ENCODE measurements at places on chromosomes 1 and 21.

- no peak for DNase-seq
Measured at GRCh38 chr1:22364764-22365163, 86.9 kb upstream of the ZBTB40 start.

DNA sequence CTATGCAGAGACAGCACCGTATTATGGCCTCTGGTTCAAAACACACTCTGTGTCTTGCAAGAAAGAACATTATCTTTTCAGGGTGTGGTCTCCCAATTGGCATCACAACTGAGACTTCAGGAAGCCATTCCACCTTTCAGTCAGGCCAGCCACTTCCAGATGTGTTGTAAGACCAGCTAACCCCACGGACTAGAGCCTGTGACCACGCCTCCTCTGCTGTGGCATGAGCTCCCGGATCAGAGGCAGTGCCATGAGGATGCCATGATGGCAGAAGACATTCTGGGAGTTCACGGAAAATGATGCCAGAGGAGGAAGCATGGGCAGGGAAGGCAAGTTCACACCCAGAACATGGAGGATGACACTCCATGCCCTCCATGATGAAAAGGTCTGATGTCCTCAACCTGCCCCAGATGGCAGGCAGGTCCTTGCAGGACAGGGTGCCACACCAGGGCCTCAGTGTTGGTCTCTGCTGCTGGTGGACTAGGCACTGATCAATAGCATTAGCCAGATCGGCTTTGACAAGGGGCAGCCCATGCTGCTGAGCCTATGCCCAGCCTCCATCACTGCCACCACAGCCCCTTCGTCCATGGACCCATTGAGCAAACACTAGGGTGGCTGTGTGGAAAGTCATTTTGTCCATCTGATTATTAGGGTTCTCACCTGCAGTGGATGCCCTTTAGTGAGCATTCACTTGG is 341.6 kb downstream of the MATN1 start:
- no peak for DNase-seq

GRCh38 chr1:42239555-42239954 is 75.0 kb upstream of the GUCA2A start:
- DNase-seq, result no peak

DNA sequence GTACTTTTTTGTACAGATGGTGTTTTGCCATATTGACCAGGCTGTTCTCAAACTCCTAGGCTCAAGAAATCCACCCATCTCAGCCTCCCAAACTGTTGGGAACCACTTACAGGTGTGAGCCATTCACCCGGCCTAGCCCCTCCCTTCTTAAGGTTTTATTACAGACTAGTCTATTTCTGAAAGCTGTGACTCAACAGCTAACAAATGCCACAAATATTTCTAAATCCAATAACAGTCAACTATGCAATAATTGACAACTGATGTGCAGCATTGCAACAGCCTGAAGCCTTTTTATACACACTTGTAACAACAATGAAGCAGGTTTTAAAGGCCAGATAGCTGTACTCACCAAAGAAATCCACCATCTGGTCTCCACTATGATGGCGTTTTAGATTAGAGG is 51.4 kb downstream of the GRIK1 start:
- DNase-seq, result no peak

GRCh38 chr1:59688976-59689375 is 125.8 kb upstream of the HOOK1 start:
- no peak for DNase-seq

DNA sequence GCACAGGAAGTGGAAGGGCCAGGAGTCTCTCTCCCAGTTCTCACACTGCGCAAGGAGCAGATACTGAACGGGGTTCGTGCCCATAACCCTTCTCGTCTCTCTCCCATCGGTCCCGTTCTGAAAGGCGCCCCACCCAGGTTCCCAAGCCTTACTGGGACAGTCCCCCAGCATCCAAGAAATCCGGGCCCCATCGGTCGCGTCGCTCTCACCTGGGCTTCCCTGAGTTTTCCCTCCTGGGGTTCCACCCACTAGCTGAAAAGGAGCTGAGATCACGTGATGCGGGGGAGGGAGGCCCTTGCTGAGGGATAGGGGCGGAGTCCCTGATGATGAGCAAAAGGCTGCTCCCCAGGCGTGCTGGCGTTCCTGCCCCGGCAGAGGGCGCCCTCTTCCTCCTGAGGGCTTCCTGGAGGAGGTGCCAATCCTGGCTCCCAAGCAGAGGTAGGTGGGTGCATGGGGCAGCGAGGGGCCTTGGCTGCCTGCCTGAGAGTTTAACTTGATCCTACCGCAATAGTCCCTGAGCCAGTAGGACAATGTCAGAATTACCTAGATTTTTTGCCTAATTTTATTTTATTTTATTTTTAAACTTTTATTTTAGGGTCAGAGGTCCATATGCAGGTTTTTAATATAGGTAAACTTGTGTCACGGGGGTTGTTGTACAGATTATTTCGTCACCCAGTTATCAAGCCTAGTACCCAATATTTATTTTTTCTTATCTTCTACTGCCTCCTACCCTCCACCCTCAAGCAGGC is at the start of gene SPOCD1:
TSS of gene SPOCD1 (minus strand) at position 271 of the 749 bp plus-strand sequence. CDS start 689 bp downstream, outside the sequence.
- peak; percentile 53 for DNase-seq

- DNase-seq, result no peak
Measured at GRCh38 chr1:151924691-151925587, 15.6 kb upstream of the THEM4 start.

DNA sequence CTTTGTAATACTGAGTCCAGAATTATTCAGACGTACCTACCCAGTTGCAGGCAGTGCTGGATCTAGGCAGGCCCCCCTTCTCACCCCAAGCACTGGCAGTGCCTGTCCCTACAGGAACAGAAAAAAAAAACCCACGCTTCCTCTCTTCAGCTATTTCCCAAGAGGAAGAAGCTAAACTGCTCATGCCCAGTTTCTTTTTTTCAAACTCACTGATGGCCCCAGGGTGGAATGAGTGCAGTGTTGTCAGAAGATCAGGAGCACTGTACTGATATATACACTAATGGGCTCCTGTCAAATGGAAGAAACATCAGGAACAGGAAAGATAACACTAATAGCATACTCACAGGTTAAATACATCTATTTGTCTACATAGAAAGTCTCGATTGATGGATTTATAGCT is 28.2 kb upstream of the DOCK7 start:
- DNase-seq, result no peak

DNA sequence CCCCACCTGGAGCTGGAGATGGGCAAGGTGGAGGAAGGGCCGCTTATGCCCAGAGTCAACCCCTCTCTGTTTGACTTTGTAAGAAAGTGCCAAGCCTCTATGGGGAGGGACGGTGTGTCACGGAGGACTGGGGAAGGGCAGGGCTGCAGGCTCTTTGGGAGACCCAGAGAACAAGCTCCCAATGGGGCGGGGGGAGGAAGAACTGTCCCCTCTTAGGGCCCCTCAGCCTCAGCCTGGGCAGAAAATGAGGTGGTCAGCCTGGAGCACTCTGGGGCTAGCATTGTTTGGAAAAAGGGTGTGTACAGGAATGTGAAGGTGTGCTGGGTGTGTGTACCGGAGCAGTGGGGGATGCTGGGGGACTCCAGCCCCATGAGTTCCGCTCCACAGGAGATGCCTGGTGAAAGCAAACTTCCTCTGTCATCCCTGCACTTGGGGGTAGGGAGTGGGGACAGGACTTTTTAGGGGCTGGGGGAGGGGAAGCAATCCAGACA is 1.2 kb upstream of the INAVA start:
- DNase-seq, result no peak

GRCh38 chr1:78075621-78076020 is 29.9 kb downstream of the GIPC2 start:
- DNase-seq, result no peak

- no peak for DNase-seq
Measured at GRCh38 chr1:48552903-48553606, 81.1 kb upstream of the SPATA6 start.

GRCh38 chr1:43438006-43438405 is 15.7 kb downstream of the HYI start:
- DNase-seq, result no peak

- DNase-seq, result no peak
Measured at GRCh38 chr1:115340879-115341278, 2.8 kb upstream of the NGF start.

- DNase-seq, result no peak
Measured at GRCh38 chr1:177103005-177103852, 61.3 kb downstream of the ASTN1 start.

DNA sequence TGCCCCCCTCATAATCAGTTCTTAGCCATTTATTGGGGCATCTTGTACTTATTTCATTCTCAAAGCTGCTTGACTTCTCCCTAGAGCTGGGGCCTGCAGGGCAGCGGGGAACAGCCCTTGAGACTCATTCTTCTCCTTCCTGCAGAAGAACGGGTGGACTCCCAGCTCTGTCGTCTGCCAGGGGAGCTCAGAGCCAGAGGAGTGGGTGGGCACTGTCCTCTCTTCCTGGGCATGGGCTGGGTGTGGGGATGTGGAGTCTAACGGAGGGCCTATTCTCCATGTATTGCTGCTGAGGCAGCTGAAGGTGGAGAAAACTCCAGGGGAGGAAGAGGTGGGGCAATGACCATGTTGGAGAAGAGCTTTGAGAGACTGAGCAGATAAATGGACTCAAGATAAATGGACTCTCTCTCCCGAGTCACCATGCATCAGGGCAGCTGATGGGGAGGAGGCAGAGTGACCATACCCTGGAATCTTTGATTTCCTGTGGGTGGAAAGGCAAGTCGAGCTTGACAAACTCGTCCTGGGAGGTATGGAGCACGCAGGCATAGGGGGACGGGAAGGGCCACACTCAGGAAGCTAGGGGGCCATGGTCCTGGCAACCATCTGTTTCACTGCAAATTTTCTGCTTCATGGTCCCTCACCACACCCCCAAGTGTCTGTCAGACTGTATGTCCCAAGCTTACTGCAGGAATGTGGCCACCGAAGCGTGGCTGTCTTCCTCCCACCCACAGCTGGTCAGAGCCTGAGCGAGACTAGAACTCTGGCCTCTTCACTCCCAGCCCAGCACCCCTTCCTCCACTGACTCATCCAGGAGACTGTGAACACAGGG is 56.9 kb upstream of the ATP2B4 start:
- DNase-seq, result no peak

GRCh38 chr1:56644919-56645676 is at the start of gene PRKAA2:
PRKAA2 (plus strand) TSS chr1:56645314; CDS start chr1:56645388, 74 bp downstream.
- no peak for DNase-seq

GRCh38 chr1:180251526-180252305 is 21.7 kb downstream of the LHX4 start:
- no peak for DNase-seq

GRCh38 chr21:39451332-39452206 is at the start of gene SH3BGR:
SH3BGR (plus strand) TSS chr21:39451970; CDS start chr21:39452097, 127 bp downstream.
- DNase-seq, result no peak

- DNase-seq, result peak; percentile 40
Measured at GRCh38 chr1:94926915-94927404, at the start of gene CNN3. CNN3 (minus strand) TSS chr1:94927110; CDS start chr1:94926894, 216 bp downstream.

DNA sequence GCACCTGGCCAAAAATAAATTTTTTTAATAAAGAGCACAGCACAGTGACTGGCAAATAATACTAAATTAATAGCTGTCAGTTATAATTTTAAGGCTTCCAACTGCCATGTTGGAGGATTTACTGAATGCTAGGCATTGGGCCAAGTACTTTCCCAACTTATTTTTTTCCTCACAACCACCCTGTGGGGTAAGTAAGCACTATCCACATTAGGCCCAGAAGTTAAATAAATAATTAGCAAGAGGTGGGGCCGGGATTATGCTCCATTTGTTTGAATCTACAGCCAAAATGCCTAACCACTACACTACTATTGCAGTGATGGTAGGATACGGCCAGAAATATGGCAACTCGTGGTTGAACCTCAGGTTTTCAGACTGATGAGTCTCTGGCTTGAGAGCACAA is 4.6 kb upstream of the TRNAU1AP start:
- DNase-seq, result no peak

- DNase-seq, result no peak
Measured at GRCh38 chr1:17757426-17757825, 2.3 kb downstream of the ACTL8 start.

DNA sequence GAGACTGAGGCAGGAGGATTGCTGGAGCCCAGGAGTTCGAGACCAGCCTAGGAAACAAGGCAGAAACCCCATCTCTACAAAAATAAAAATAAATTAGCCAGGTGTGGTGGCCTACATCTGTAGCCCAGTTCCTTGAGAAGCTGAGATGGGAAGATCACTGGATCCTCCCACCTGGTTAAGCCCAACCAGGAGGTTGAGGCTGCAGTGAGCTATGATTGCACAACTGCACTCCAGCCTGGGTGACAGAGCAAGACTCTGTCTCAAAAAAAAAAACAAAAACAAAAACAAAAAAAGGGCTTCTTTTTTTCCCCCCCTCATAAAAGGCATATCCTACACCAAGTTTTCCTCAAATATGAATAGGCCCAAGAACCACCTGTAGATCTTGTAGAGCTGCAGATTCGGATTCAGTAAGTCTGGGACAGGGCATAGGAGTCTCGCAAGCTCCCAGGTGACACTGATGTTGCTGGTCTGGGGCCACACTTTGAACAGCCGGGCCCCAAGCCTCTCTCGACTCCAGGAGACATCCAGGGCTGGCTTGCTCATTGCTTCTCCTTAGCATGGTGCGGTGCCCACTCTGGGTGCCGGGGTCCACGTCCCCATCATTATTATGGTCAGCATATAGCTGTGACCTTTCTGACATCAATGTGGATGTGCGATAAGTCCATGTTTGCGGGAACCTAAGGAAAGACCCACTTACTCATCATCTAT is 22.1 kb upstream of the UMODL1 start:
- no peak for DNase-seq

DNA sequence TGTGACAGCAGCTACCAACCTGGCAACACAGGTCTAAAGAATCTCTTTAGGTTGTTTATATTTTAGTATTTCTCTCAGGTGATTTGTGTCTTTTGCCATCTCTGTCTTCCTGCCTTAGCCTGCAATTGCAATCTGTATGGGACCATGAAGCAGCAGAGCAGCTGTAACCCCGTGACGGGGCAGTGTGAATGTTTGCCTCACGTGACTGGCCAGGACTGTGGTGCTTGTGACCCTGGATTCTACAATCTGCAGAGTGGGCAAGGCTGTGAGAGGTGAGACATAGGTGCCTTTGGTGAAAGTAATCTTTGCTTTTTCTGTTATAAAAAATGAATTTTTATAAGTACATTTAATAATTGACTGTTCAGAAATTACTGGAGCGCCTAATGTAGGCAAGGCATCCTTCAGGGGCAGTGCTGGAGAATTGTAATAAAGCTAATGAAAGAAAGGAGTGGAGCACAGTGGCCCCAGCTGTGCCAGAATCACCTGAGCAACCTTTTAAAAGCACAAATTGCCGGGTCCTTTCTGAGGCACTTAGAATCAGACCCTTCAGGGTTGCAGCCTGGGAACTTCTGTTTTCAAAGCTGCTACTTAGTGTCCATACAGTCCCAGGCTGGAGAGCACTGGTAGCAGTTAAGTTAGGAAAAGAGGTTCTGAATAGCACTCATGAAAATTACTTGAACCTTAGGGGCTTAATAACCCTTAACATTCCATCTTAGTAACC is 60.6 kb upstream of the LAMC2 start:
- no peak for DNase-seq

DNA sequence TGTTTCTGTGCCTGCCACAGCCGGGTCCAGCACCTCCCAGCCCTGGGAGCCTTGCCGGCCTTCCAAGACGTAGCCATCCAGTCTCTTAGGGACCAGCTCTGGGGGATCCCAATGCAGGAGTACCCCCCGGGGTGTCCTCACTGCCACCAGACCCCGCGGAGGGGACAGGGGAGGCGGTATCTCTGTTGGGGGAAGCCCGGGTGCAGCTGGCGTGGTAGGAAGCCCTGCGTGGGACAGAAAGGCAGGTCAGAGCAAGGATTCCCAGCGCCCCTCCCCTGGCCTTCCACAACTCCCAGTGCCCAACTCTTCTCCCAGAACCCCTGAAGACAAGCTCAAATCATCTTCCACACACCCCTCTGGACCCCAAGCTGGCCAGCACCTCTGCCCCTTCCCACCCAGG is 4.9 kb upstream of the TAGLN2 start:
- no peak for DNase-seq

GRCh38 chr1:165055581-165055980 is 300.9 kb downstream of the LMX1A start:
- DNase-seq, result no peak
